DMS53 (cell line): ENCODE measurements at places on chromosomes 3 and 15.

DNA sequence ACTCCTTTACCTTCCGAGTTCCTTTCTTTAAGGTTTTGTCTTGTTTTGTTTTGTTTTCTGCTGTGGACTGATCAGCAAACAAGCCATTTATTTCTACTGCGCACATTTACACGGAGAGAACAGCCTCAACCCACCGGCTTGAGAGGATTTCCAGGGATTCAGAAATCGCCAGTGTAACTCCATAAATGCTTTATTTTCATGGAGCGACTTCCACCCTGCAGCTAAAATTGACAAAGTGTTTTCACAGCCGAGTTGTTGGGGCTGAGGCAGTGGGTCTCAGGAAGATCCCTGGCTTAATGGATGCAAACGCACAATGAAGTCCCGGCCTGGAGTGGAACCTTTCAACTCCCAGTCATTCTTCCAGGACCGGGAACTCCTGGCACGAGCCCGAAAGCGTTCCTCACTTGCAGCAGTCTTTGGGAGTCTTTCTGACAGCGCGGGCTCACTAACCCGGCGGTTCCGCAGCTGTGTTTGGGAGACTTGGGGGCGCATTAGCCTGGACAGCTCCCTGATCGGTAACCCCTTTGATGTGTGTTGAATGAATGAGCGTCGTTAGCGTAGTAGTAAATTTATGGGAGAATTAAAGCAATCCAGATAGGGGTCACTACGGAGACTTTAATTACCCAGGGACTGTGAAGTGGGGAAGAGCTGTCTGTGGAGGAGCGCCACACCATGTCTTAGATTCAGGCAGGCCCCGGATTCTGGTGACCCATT, 785 bp upstream of the MYRIP start:
- DNase-seq: peak; percentile 47

- DNase-seq: no peak
Measured at GRCh38 chr3:72974956-72975355, 21.7 kb upstream of the PPP4R2 start.

DNA sequence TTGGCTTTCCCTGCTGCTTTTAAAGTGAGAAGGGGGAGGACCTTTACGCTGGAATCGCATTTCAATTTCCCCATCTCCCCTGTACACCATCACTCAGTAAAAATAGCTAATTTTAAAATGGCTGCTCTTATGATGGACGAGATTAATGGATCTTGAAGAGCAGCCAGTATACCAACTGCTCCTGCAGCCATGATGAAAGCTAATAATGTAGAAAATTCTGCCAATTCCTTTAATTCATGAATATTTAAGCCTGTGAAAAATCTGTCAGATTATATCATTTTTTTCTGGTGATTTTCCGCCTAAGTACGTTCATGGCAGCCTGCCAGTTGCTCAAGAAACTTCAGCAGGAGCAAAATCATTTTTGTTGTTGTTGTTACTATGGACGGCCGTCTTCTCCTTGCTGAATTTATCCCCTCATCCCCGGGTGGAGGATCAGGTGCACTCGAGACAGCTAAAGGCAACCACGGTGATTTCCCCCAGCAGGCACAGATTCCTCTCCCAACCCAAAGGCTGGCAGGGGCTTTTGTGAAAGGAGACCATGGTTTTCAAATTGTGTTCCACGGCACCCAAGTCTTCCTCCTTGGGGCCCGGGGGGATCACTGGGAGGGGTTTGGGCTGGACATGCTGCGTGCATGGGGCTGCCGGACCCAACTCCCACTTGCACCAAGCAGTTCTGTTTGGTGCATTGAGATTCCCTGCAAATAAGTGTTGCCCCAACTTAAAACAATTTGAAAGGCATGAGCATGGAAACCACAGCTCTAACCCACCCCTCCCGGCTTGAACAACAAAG, 289.6 kb downstream of the UACA start:
- no peak for DNase-seq

DNA sequence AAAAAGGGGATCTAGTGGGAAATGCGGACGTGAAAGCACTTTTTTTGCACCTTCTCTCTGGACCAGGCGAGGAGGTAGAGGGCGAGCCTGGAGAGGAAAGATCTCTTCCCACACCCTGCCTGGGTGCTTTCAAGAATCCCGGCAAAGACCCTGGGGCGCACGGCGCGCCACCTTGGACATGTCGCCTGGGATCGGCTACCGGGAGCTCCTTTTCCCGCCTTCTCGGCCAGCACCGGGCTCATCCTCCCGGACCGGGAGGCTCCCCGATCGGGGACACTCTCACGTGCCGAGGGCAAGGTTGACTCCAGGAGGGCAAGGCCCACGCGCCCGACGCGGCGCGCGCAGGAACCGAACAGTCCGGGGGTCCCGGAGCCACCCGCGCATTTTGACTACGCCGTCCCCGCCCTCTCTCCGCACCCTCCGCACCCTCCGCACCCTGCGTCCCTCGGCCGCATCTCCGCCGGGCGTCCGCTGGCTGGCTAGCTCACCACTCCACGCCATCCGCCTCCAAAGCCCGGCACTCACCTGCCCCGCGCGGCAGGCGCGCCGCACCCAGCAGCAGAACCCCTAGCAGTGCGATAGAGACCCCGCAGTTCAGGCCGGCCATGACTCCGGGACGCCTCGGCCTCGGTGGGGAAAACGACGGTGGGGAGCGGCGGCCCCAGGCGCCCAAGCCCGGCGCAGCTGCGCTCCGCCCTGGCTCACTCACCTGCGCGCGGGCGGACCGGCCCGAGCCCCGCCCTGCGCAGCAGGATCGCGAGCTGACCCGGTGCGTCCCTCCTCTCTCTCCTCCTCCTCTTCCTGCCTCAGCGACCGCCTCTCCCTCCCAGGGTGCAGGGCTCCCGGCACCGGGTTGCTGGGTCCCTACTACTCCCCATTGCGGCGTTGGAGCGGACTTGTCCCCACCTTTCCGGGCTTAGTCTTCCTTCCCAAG, at the start of gene CDCP1:
CDCP1 (minus strand) TSS at position 698 of the 934 bp plus-strand sequence; CDS start at position 607, 91 bp downstream.
- DNase-seq: peak; percentile 56

DNA sequence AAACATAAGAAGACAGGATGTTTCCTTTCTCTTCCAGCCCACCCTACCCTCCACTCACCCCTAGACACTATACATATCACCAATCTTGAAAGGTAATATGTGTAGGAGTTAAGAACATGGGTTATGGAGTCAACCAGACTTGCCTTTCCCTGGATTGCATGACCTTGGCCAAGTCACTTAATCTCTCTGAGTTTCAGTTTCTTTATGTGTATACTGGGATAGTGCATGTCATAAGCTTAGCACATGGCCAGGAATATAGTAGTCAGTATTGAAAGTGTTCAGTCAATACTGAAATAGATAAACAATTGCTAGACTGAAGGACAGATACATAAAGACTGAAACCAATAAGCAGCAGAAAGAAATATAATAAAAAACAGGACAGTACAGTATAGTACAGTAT, 283.2 kb upstream of the STT3B start:
- no peak for DNase-seq

- DNase-seq: no peak
Measured at GRCh38 chr3:29577250-29577649, 296.4 kb downstream of the RBMS3 start.

GRCh38 chr3:29408676-29409075, 127.8 kb downstream of the RBMS3 start:
- no peak for DNase-seq

- peak; percentile 21 for DNase-seq
Measured at GRCh38 chr15:82103468-82103867, 57.6 kb upstream of the MEX3B start.

GRCh38 chr15:39828374-39828931, 45.8 kb upstream of the FSIP1 start:
- peak; percentile 12 for DNase-seq

DNA sequence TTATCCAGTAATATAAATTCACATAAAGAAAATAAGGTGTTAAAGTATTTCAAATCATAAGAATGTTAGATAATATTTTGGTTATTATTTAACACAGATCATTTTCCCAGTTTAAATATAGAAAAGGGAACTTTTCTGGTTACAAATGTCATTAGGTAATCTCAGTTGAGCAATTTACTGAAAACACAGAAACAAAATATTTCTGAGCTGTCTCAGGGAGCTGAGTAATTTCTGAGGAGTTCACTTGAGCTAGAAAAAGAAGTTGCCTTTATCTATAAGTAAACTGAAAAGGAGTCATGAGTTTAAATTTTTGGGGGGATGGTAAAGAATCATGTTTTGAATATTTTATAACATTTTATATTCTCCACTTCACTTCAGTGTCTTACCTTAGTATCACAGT, 855.4 kb upstream of the ARPP21 start:
- DNase-seq: no peak

GRCh38 chr15:80736560-80736959, 41.5 kb downstream of the ABHD17C start:
- DNase-seq: no peak

DNA sequence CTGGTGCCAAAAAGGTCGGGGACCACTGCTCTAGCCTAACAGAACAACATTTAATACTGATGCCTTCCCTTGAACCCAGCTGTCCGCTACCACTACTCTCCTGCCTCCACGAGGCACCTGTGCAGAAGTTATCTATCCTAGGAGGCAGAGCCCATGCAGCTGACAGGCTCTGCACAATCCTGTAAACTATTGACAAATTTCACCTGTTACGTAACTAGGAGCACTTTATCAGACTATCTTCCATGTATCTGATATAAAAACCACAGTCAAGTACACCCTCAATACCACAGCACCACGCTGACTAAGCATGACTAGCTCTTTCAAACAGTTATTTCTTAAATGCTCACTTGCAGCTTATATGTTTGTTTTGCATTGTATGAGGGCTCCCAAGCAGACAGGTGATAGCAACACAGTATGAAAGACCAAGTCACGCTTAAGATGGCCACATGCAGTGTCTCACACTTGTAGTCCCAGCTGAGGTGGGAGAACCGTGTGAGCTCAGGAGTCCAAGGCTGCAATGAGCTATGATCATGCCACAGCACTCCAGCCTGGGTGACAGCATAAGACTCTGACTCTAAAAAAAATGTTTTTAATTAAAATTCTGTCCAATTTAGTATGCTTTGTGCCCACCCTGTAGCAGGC, 4.5 kb upstream of the IL17RC start:
- DNase-seq: no peak

GRCh38 chr3:39096775-39097174, 10.7 kb downstream of the GORASP1 start:
- DNase-seq: no peak

DNA sequence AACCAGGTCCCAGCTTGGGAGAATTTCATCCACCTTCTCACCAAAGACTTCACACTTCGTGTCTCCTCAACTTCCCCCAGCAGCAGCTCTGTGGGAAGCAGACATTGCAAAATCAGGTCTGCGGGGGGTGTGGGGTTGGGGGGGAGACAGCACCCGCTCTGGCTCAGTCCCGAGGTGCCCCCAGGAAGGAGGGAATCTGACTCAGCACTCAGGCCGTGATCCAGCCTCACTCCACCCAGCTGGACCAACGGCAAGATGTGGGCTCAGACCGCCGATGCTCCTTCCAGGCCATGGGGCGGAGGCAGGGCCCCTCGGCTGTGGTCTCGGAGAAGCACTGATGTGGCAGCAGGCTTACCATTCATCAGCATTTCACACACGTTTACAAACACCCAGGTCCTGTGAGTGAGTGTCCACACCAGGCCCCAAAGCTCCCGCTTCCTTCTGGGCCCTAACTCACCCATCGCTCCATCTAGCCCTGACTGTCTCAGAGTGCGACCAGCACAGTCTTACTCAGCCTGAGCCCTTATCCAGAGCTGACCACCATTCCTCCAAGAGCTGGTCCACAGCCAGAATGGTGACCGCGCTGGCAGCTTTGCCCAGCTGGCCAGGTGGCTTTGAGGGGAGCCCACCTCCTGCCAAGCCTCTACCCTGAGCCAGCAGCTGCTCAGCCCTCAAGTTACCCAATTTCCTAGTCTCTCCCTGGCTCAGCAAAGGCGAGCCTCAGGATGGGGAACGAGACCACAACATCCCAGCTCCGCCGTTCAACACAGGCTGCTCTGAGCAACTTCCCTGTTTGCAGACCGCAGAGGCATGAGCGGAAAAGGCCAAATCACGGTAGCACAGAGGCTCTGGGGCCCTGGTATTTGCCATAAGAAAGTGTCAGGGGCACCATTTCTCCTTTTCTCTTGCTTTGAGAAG, 3.3 kb downstream of the STAB1 start:
- no peak for DNase-seq

- DNase-seq: no peak
Measured at GRCh38 chr3:56878074-56878473, 76.3 kb upstream of the ARHGEF3 start.

- no peak for DNase-seq
Measured at GRCh38 chr15:36156879-36157427, 422.5 kb upstream of the CDIN1 start.

- no peak for DNase-seq
Measured at GRCh38 chr3:174216019-174216418, 643.1 kb upstream of the NAALADL2 start.

DNA sequence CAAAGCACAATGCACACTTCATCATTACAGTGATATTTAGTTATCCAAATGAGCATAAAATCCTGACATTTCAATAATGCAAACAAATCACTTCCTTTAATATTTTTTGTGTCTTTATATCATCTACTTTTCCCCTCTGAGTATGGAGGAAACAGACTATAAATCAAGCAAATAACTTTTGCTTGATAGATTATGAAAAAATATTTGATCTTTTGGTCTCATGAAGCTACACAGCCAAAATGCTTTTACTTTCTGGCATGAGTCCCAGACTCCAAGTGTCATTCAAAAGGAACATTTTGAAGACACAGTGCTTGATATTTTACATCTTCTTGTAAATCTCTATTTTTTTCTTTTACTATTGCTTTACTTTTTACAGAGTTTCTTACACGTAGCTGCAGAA, 215.3 kb upstream of the ROBO1 start:
- no peak for DNase-seq

DNA sequence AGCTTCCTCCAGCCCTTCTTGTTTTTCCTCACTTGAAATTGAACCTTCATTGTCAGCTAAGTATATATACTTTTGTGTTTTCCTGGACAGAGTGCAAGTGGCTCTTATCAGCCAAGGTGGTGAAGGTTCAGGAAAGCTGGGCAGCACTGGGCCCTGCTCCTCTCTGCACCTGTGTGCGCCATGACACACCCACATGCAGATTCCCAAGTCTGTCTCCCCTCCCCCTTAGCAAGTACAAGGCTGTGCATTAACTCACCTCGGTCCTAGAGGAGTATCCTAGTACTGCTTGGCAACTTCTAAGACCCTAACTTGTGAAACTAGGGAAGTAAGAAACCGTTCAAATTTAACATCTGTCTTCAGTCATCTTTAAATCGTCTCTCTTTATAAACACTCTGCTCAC, 85.8 kb downstream of the SLC49A4 start:
- no peak for DNase-seq
